Panc1 (cell line): ENCODE measurements at places on chromosomes 13 and 19. TPM values are rescaled to one million over a fixed set of nuclear protein-coding genes. Genes with fewer than 3 reads are reported as not detected.

DNA sequence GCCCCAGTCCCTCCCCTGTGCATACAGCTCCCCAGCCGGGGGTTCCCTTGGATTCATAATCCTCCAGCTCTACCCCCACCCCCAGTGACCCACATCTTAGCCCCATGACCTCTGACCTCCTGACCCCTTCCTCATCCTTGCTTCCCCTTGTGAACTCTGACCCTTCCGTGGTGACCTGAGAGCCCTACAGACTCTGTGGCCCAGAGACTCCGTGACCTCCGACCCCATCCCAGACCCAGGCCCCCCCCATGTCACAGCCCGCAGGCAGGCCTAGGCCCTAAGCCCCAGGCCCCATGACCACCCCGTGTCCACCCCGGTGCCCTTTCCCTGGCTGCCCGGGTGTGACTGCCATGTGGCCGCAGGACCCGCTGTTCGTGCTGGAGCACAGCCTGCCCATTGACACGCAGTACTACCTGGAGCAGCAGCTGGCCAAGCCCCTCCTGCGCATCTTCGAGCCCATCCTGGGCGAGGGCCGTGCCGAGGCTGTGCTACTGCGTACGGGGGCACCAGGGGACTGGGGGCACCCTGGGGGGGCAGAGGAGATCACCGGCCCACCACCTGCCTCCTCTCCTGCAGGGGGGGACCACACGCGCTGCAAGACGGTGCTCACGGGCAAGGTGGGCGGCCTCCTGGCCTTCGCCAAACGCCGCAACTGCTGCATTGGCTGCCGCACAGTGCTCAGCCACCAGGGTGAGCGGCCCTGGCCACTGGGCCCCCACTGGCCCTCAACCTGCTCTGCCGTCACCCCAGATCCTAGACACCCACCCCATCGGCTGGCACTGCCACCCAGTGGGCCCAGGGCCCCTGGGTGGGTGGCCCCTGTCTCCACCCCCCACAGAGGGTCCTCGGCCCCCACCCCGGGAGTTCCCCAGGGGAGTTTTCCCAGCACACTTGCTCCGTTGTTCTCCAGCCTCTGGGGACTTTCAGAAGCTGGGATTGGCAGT lies 2.4 kb upstream of the SPIB start:
- no peak for DNase-seq
- H3K4me3 ChIP-seq = no peak overlapping the region
- no peaks in the 10 kb centered on the region for H3K27me3 ChIP-seq
- H3K36me3 ChIP-seq = no peaks in the 10 kb centered on the region

- H3K36me3 ChIP-seq = no peaks in the 10 kb centered on the region
- no peak overlapping the region for H3K4me3 ChIP-seq
These were observed 42.4 kb downstream of the TMEM255B start for GRCh38 chr13:113801289-113801961.

- H3K4me1 ChIP-seq = no peaks in the 10 kb centered on the region
- no peaks in the 10 kb centered on the region for H3K36me3 ChIP-seq
- no peak overlapping the region for H3K27ac ChIP-seq
- H3K27me3 ChIP-seq = no peaks in the 10 kb centered on the region
These were observed 108.3 kb downstream of the DOCK9 start for GRCh38 chr13:98869408-98870090.

DNA sequence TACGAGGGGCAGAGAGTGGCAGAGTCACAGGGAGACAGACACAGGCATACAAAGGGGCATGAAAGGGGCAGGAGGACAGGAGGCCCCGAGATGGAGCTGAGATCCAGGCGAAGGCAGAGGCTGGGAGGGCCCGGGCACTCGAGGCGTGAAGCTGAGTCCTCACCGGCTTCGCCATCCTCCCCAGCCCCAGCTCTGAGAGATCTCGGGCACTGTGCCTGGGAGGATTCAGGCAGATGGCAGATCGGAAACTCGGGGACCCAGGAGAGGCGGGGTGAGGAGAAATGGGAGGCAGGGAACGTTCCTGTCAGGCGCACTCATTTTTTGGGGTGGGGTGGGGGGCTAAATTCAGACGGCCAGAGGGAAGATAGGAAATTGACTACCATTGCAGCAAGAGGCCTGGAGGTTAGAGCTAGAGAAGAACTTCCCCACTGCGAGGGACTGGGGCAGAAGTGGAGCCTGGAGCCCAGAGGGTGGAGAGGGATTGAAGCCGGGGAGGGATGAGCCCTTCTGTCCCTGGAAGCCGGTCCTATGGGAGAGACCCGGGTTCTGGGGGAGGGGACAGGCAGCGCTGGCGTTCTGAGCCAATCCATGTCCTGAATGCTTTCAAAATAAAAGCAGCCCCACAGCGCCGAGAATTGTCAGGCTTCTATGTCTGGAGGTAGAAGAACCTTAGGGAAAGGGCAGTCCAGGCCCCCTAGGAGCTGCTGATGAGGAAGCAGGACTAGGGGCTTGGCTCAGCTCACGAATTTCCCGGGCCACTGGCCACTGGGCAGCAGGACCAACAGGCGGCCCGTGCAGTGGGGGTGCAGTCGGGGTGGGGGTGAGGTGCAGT lies 12.6 kb downstream of the LRRC4B start:
- no peaks in the 10 kb centered on the region for H3K4me1 ChIP-seq
- DNase-seq = no peak
- no peak overlapping the region for H3K27ac ChIP-seq
- H3K36me3 ChIP-seq = no peaks in the 10 kb centered on the region
- no peaks in the 10 kb centered on the region for H3K27me3 ChIP-seq

DNA sequence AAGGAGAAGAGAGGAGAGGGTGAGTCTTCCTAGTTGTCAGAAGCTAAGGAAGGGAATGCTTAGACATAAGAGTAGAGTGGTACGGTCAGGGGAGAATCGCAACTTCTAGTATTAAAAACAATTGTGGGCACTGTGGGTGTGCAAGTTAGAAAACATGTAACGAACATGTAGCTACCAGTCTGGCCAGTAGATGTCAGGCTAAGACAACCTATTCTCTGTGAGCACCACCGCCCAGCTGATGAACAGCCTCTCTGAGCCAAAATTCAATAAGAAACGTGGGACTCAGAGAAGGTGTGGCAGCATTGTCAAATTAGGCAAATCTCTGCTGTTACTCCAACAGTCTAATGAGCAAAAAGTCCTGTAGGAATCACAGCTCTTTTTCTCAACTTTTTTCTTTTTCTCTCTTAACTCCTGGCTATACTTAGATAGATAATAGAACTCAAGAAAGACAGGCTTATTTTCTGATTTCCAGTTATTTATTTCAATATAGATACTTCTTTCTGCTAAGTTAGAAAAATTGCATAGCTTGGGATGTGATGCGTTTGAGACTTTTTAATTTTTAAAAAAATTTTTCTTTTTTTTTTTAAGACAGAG lies 186.2 kb downstream of the USP12 start:
- H3K27me3 ChIP-seq = no peaks in the 10 kb centered on the region
- DNase-seq = peak; percentile 71
- H3K4me3 ChIP-seq = no peak overlapping the region
- peak overlapping the region; percentile 100 for H3K27ac ChIP-seq

DNA sequence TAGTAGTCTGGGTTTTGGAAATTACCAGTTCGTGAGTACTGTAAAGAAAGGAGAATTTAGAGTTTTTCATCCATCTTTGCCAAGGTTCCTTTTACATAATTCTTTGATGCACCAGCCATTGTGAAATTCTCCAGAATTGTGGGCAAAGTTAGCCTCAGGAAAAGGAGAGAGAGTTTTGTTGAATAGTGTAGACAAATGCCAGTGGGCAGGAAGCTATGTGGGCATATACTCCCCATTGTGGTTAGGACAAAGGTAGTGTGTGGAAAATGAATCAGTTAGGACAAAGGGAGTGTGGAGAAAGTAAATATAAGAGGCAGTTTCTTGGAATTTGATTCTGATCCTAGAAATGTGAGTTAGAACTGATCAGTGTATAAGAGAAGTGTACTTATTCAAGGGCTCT lies 67.9 kb downstream of the PCCA start:
- no peaks in the 10 kb centered on the region; the same call in 1 of the 2 replicates for H3K36me3 ChIP-seq
- H3K4me1 ChIP-seq = no peaks in the 10 kb centered on the region
- H3K27me3 ChIP-seq = no peaks in the 10 kb centered on the region
- H3K27ac ChIP-seq = no peak overlapping the region

GRCh38 chr19:52022193-52022592 lies 6.0 kb downstream of the ZNF614 start:
- no peak overlapping the region for H3K27ac ChIP-seq
- H3K27me3 ChIP-seq = no peaks in the 10 kb centered on the region
- no peak overlapping the region for H3K4me3 ChIP-seq
- peaks cover 3% of the 10 kb centered on the region; the same call in 1 of the 2 replicates for H3K36me3 ChIP-seq
- DNase-seq = no peak

DNA sequence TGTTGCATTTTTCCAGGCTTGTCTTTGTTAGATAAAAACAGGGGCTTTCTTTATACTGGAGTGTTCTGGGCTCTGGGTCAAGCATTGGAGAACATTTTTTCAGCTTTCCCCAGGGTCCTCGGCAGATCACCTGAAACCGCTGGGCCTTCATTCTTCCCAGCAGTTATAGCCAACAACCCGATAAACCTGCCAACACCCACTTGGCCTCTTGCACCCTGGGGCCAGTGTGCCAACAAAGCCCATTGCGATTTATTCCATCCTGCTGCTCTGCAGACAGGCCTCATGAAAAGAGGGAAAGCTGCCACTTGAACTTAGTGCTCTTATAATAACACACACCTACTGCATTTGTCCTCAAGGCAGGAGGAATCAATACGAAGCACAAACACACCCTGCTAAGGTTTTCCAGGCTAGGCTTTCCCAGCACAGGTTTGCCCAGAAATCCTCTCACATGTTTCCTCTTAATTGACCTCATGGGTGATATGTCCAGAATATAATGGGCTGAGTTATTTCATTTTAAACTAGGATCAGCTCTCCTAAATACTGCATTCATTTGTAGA lies 669.3 kb downstream of the LIG4 start:
- no peak overlapping the region for H3K4me3 ChIP-seq
- H3K27me3 ChIP-seq = no peaks in the 10 kb centered on the region
- DNase-seq = no peak
- no peaks in the 10 kb centered on the region for H3K4me1 ChIP-seq

- H3K36me3 ChIP-seq = no peaks in the 10 kb centered on the region
- H3K4me3 ChIP-seq = no peak overlapping the region
- H3K4me1 ChIP-seq = no peaks in the 10 kb centered on the region
These were observed 351.7 kb downstream of the SPRY2 start for GRCh38 chr13:79989217-79989661.

DNA sequence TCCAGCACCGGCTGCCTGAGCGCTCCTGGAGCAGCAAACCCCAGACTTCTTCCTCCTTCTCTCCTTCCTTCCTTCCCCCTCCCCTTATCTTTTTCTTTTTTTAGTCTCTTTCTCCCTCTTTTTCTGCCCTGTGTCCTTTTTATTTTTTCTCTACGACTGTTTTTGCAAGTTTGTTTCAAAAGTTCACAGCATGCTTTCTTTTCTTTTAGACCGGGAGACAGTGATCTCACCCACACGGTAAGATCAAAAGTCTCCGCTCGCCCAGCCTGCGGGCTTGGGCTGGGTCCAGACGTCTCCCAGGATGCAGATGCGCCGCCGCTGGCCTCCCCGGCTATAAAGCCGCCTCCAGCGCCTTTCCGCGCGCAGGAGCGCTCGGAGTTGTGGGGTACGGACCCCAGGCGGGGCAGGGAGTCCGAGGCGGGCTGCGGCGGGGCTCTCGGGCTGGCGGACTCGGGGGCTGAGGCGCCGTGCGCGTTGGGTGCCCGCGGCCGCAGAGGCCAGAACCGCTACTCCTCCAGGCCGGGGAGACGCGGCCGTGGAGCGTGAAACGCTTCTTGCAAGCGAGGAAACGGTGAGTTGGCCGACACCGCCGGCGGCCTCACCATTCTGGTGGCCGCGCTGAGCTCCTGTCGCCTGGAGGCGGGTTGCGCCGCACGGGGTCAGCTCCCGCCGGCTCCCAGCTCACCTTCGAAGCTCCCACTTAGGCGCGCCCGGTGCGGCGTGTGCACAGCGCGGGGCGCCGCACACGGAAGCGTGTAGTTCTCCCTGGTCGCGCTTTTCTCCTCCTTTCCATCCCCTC lies 2.0 kb upstream of the TSHZ3 start:
- H3K4me3 ChIP-seq = peak overlapping the region; percentile 52
- H3K4me1 ChIP-seq = no peaks in the 10 kb centered on the region
- no peak for DNase-seq
- no peak overlapping the region for H3K27ac ChIP-seq
- no peaks in the 10 kb centered on the region for H3K36me3 ChIP-seq
- peaks cover 2% of the 10 kb centered on the region; the same call in 1 of the 2 replicates for H3K27me3 ChIP-seq

DNA sequence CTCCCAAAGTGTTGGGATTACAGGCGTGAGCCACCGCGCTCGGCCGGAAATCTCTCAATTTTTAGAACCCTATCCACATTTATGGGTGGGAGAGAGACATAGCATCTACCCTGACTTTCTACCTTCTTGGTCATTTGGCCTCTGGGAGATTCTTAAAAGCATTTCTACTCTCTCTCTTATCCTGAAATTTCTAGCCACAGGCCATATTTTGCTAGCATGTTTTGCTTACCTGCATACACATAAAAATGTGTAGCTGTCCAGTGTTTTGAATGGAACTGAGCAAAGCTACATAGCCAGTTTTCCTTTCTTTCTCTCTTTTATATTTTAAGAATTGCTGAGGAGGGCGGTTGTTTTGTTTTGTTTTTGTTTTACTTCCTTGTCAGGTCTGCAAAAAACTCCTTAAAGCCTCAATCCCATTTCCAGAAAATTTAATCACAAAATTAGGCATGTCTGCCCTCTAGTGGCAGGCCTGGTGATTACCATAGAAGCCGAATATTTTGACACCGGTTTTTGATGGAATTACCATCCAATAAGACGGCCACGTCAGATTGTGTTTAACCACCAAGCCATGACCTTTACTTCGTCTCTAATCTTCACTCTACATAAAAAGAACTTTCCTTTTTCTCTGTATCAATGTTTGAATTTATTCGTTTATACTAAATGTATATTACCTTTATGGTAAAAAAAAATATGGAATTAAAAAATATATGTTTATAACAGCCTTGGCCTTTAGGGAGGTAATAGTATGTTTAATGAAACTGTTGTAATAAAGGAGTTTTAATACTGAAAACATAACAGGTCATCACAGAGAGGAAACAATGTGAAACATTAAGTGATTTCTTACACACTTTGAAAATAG lies 34.4 kb upstream of the OXGR1 start:
- H3K27ac ChIP-seq = peak overlapping the region; percentile 25; the same call in 1 of the 2 replicates
- H3K36me3 ChIP-seq = no peaks in the 10 kb centered on the region
- H3K4me3 ChIP-seq = no peak overlapping the region
- peaks cover 5% of the 10 kb centered on the region for H3K4me1 ChIP-seq
- peak; percentile 35 for DNase-seq

- H3K4me1 ChIP-seq = no peaks in the 10 kb centered on the region
- H3K36me3 ChIP-seq = no peaks in the 10 kb centered on the region
- peak overlapping the region; percentile 30; the same call in 1 of the 2 replicates for H3K27ac ChIP-seq
- H3K4me3 ChIP-seq = no peak overlapping the region
- no peaks in the 10 kb centered on the region for H3K27me3 ChIP-seq
These were observed 29.5 kb upstream of the MUC16 start for GRCh38 chr19:9039728-9040127.

GRCh38 chr13:35984287-35984686 lies 146.9 kb downstream of the DCLK1 start:
- H3K4me1 ChIP-seq = no peaks in the 10 kb centered on the region
- DNase-seq = no peak
- no peak overlapping the region for H3K27ac ChIP-seq
- H3K4me3 ChIP-seq = no peak overlapping the region
- H3K36me3 ChIP-seq = no peaks in the 10 kb centered on the region

GRCh38 chr13:99225078-99225477 lies 24.4 kb downstream of the UBAC2 start:
- DNase-seq = no peak
- H3K36me3 ChIP-seq = no peaks in the 10 kb centered on the region
- H3K4me3 ChIP-seq = no peak overlapping the region
- no peaks in the 10 kb centered on the region for H3K27me3 ChIP-seq

Gene LRG1
- total RNA-seq = 0.08 TPM

Gene CD177
- 0.28 TPM for total RNA-seq

Gene FAM216B
- total RNA-seq = 0.05 TPM

Gene PSPN
- 1.6 TPM for total RNA-seq

Gene CTU1
- 9.3 TPM for total RNA-seq

Gene ZNF701
- total RNA-seq = 16.4 TPM

Gene GJB6
- total RNA-seq = 6.3 TPM

Gene CA11
- 12.6 TPM for total RNA-seq

Gene NUMBL
- 27.6 TPM for total RNA-seq

Gene BAX
- total RNA-seq = 100 TPM

Gene DIAPH3
- 15.4 TPM for total RNA-seq

Gene ATP12A
- total RNA-seq = not detected
